Peyer's patch (tissue), 4 donors: ENCODE measurements at places on chromosomes 12 and 14. TPM values are rescaled to one million over a fixed set of nuclear protein-coding genes. Genes with fewer than 3 reads are reported as not detected.

Gene ALG10B
- 4.0 TPM for total RNA-seq

Gene SLC6A12
- not detected for total RNA-seq

Gene ACVRL1
- 46.4 TPM for total RNA-seq

DNA sequence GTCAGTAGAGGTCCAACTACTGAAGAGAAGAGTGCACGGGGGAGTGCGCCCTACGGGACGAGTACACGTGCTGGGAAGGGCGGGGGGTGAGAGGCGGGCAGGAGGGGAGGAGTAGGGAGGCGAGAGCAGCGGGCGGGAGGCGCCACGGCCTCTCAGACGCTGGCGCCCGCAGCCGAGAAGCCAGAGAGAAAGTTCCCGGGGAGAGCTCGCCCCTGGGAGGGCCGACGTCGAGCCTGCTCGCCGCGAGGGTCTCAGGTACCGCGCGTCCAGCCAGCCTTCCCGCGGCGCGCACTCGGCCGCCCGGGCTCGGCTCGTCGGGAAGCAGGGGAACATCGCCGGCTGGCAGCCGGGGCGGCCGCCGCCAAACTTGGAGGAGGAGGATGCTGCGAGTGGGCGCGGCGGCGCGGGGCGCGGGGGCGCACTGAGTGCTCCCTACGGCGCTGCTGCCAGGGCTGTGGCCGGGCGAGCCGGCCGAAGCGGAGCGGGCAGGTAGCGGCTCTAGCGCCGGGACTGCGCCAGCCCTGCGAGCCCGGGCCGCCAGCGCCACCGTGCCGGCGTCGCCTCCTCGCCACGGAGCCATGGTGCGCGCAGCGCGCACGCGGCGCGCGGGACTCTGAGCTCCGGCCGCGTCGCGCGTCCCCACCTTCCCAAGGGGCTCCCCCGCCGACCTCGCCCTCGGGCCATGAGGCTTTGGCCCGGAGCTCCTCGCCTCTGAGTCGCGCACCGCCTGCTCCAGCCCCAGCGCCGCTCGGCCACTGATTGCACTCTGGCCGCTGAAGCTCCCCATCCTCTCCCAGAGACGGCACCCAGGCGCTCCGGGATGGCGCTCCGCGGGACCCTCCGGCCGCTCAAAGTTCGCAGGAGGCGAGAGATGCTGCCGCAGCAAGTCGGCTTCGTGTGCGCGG lies at the start of gene SLC24A4:
TSS of gene SLC24A4 (plus strand) at position 155 of the 905 bp plus-strand sequence. CDS start at position 821, 666 bp downstream.
- DNase-seq, result no peak
- H3K4me1 ChIP-seq, result peaks cover 19% of the 10 kb centered on the region
- no peaks in the 10 kb centered on the region for H3K27me3 ChIP-seq
- H3K36me3 ChIP-seq, result no peaks in the 10 kb centered on the region
- no peak within 1 kb of the TSS for H3K27ac ChIP-seq

- H3K4me1 ChIP-seq, result no peaks in the 10 kb centered on the region
- H3K4me3 ChIP-seq, result no peak overlapping the region
- peaks cover 66% of the 10 kb centered on the region for H3K36me3 ChIP-seq
- no peaks in the 10 kb centered on the region for H3K27me3 ChIP-seq
Observed at GRCh38 chr14:102201776-102202175, 62.1 kb downstream of the WDR20 start.

DNA sequence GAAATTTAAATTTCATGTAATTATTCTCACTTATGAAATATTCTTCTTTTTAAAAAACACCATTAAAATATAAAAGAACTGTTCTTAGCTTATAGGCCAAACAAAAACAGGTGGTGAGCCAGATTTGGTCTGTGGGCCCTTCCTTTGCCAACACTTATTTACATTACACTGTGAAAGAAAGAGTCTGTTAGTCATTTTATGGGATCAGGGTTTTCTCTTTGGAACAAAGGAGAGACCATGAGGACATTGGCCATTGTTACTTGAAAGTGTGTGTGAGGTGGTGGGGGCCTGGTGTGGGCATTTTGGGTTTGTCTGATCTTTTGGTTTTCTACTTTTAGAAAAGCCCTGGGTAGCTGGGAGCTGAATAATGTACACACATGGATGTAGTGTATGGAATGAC lies 62.7 kb downstream of the TTC6 start:
- no peaks in the 10 kb centered on the region for H3K27me3 ChIP-seq
- H3K4me3 ChIP-seq, result no peak overlapping the region

DNA sequence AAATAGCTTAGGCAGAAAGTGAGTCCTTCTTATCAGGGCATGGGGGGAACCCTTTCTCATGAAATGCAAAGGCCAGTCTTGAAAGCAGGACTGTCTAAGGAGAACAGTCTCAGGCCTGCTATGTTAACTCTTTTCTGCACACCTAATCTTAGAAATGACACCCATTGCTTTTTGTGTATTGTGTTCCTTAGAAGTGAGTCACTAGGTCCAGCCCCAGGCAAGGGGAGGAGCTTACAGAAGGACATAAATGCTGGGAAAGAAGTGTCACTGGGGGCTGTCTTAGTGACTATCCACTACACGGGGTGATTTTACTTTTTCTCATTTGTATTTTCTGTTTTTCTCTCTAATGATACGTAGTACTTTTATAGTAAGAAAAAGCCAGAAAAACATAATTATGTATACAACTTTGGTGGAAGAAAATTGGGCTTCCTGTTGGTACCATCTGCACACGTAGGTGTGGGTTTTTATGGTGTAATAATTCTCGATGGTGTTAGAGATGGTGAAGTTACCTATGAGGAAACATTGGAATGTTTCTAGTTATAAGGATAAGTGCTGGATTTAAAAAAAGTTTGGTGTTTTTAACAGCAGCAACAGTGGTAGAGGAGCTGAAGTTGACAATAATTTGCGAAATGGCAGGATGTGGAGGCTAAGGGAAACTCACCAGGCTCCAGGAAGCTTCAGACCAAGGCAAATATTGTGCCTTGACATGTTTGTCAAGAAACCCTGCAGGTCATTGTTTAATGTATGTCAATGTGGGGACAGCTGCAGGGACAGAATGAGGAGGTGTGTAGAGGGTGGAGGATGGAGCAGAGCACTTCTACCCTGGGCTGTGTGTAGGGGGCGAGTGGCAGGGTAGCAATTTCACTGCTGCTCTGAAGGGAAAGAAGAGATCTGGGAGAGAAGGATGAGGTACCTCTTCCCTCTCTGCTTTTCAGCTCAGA lies 214.9 kb downstream of the KTN1 start:
- DNase-seq, result no peak
- H3K4me3 ChIP-seq, result no peak overlapping the region
- H3K27ac ChIP-seq, result no peak overlapping the region
- H3K27me3 ChIP-seq, result no peaks in the 10 kb centered on the region
- H3K36me3 ChIP-seq, result no peaks in the 10 kb centered on the region

GRCh38 chr14:101231828-101232227 lies 328.3 kb upstream of the RTL1 start:
- DNase-seq, result peak; percentile 9
- no peaks in the 10 kb centered on the region for H3K36me3 ChIP-seq
- no peaks in the 10 kb centered on the region for H3K27me3 ChIP-seq
- H3K4me1 ChIP-seq, result no peaks in the 10 kb centered on the region

DNA sequence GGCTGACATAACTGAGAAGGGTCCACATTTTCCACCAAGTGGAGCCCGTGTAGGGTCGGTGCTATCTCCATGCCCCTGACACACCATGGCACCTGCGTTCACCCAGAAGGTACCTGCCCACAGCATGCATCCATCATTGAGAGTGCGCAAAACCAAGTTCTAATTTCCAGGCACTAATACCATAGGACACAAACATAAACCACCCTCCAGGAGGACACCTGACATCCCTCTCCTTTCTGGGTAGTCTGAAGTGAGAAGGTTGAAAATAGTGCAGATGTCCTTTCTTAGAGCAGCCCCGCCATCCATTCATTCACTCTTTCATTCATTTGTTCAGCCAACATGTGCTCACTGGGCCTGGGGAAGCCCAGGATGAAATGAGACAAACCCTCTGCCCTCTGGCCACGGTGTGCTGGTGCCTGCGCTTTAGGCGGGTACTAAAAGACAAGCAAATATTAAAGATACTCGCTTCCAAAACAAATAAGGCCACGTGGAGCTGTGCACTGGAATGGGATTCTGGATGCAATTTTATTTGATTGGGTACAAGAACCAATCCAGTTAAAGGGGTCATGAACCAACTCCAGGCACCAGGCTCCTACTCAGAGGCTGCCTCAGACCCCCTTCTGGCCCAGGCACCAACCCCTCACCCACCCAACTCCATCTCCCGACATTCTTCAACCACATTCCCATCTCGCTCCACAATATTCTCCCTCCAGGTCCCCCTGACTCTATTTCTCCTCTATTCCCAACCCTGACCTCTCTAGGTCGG lies 1.2 kb downstream of the TTC7B start:
- no peak for DNase-seq
- H3K4me3 ChIP-seq, result peak overlapping the region; percentile 64
- no peaks in the 10 kb centered on the region for H3K27me3 ChIP-seq
- peaks cover 3% of the 10 kb centered on the region for H3K4me1 ChIP-seq
- H3K27ac ChIP-seq, result no peak overlapping the region

Gene RDH12
- total RNA-seq, result not detected

Gene PIANP
- not detected for total RNA-seq

DNA sequence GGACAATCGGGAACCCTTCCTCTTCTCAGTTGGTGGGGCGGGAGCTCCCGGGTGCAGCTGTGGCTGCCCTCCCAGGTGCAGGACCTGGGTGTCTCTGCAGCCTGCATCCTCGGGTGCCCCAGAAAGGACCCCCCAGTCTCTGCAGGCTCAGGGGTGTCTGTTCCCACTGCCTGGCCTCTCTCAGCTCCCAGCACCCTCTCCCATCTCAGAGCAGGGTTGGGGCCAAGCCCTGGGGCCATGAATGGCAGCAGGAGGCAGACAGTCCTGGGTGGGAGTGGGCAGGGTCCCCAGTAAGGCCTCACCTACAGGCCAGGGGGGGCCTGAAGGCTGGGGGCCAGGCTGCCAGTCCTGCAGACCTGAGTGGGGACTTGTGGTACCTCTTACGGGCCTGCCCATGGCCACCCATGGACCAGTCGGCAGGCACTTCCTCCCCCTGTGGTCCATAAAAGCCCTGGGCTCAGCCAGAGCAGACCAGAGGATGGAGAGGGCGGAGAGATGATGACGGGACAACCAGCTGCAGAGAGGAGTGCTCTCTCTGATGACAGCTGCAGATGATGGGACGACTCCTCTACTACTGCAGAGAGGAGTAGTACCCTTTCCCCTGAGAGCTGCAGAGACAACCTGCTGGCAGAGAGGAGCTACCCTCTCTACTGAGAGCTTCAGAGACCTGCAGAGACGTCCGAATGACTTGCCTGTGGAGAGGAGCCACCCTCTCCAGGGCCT lies 26.6 kb downstream of the TCHP start:
- no peaks in the 10 kb centered on the region for H3K27me3 ChIP-seq
- H3K4me1 ChIP-seq, result no peaks in the 10 kb centered on the region
- H3K36me3 ChIP-seq, result no peaks in the 10 kb centered on the region
- peak; percentile 34 for DNase-seq

Gene IFNG-AS1
- 4.1 TPM for total RNA-seq

DNA sequence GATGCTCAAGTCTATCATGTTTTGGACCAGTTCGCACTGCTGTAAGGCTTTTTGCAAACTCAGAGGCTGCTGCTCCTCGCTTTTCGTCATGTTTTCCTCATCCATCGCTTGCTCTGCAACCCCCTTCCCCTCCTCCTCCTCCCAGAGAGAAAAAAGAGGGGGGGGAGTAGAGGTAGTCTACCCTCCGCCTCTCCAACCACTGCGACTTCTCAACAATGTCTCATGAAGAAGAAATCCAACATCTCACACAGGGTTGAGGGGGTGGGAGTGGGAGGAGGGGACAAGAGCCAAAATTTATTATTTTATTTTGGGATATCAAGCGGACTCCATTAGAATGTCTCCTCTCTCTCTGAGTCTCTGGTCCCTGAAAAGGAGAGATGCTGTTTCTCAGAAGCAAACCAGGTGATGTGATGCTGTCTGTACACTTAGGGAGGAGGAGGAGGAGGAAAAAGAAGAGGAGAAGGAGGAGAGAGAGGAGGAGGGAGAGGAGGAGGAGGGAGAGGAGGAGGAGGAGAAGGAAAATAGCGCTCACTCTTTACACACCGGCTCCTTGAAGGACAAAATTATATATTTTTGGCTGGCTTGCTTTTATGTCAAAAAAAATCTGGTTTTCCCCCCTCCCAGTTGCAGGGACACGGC lies 520 bp downstream of the KSR2 start:
- no peak for DNase-seq
- H3K27ac ChIP-seq, result no peak overlapping the region
- no peaks in the 10 kb centered on the region for H3K27me3 ChIP-seq
- H3K36me3 ChIP-seq, result no peaks in the 10 kb centered on the region

Gene SLC6A15
- not detected for total RNA-seq

DNA sequence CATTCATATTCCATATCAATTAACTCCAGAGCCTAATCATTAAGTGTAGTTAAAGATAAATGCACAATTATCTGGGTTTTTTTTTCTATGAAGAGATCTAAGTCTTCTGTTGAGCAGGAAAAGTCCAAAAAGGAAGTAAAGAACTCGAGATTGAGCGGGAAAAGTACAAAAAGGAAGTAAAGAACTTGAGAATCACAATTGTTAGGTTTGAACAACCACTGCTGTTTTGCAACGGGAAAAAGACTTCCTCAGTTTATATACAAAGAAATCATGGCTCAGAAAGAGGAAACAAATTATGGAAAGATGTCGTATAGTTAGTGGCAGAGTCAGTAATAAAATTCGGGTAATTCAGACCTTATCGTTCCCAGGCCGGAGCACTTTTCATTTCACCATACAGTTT lies 63.3 kb downstream of the PPP1R12A start:
- H3K36me3 ChIP-seq, result peaks cover 16% of the 10 kb centered on the region
- H3K4me1 ChIP-seq, result no peaks in the 10 kb centered on the region
- H3K4me3 ChIP-seq, result no peak overlapping the region
- H3K27me3 ChIP-seq, result no peaks in the 10 kb centered on the region
- no peak overlapping the region for H3K27ac ChIP-seq

Gene RNF212B
- not detected for total RNA-seq

GRCh38 chr14:100683578-100683977 lies 43.1 kb upstream of the DLK1 start:
- no peak overlapping the region for H3K4me3 ChIP-seq
- H3K27me3 ChIP-seq, result no peaks in the 10 kb centered on the region
- no peaks in the 10 kb centered on the region for H3K36me3 ChIP-seq
- DNase-seq, result no peak

- no peak overlapping the region for H3K4me3 ChIP-seq
- DNase-seq, result no peak
- no peaks in the 10 kb centered on the region for H3K36me3 ChIP-seq
- no peaks in the 10 kb centered on the region for H3K4me1 ChIP-seq
- no peaks in the 10 kb centered on the region for H3K27me3 ChIP-seq
- no peak overlapping the region for H3K27ac ChIP-seq
Observed at GRCh38 chr12:124008595-124008994, 35.6 kb downstream of the ZNF664 start.

- H3K36me3 ChIP-seq, result peaks cover 58% of the 10 kb centered on the region
- H3K4me1 ChIP-seq, result no peaks in the 10 kb centered on the region
- no peak for DNase-seq
- H3K27ac ChIP-seq, result no peak overlapping the region
- H3K27me3 ChIP-seq, result no peaks in the 10 kb centered on the region
Observed at GRCh38 chr14:74660167-74660566, 48.1 kb upstream of the LTBP2 start.

DNA sequence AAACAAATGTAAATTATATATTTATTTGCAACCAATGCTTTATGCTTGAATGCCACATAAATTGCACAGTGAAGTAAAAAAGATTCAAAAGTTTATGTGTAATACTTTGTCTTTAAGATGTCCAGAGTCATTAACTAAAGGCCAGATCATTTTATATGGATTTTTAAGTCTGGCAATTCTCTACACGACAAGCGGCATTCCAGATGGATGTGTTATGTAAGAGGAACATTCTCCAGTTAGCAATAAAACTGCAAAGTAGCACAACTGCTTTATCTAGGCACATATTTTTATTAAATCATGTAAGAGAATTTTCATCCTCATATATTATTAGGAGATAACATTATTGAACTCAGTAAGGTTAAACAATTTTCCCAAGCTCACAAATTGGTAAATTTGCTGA lies 1717.7 kb upstream of the SEL1L start:
- no peaks in the 10 kb centered on the region for H3K27me3 ChIP-seq
- H3K36me3 ChIP-seq, result no peaks in the 10 kb centered on the region
- no peak overlapping the region for H3K4me3 ChIP-seq
- DNase-seq, result no peak
- no peak overlapping the region for H3K27ac ChIP-seq

Gene TMPO
- total RNA-seq, result 68.8 TPM

Gene LTBR
- 113 TPM for total RNA-seq
